ENCODE measurements at places on chromosomes 6 and 20.

- no peak for DNase-seq
Observed at GRCh38 chr20:58377766-58378401, 11.1 kb upstream of the VAPB start.

GRCh38 chr6:5590187-5590586 lies 328.9 kb downstream of the FARS2 start:
- DNase-seq = no peak

- no peak for DNase-seq
Observed at GRCh38 chr6:111263837-111264236, 176.5 kb downstream of the SLC16A10 start.

- no peak for DNase-seq
Observed at GRCh38 chr6:169288591-169288990, 34.9 kb upstream of the THBS2 start.
